ENCODE measurements at places on chromosomes 1 and 21. TPM values are rescaled to one million over a fixed set of nuclear protein-coding genes. Genes with fewer than 3 reads are reported as not detected.

The PODN gene
- total RNA-seq, result 0.65 TPM

The IFI44 gene
- total RNA-seq, result 324 TPM

The CD101 gene
- total RNA-seq, result 0.15 TPM

The RAB3GAP2 gene
- total RNA-seq, result 33.6 TPM

The KDM5B gene
- total RNA-seq, result 58.1 TPM

The DDR2 gene
- 16.7 TPM for total RNA-seq

The KLHDC7A gene
- not detected for total RNA-seq

The PRKCZ gene
- total RNA-seq, result 0.76 TPM

The TCP10L gene
- total RNA-seq, result not detected

The SLAMF9 gene
- total RNA-seq, result not detected

The LCE1F gene
- not detected for total RNA-seq

The MAGI3 gene
- 10.1 TPM for total RNA-seq

The FLAD1 gene
- total RNA-seq, result 33.9 TPM

The SLC25A34 gene
- 0.61 TPM for total RNA-seq
